ENCODE measurements at places on chromosomes 1 and 21. TPM values are rescaled to one million over a fixed set of nuclear protein-coding genes. Genes with fewer than 3 reads are reported as not detected.

NTMT2 gene
- polyA plus RNA-seq, result 1.6 TPM

PPIAL4G gene
- not detected for polyA plus RNA-seq

THEM5 gene
- 0.11 TPM for polyA plus RNA-seq

OR2G6 gene
- not detected for polyA plus RNA-seq

TDRD5 gene
- 0.07 TPM for polyA plus RNA-seq

MYOM3 gene
- polyA plus RNA-seq, result 258 TPM

TEX38 gene
- 0.14 TPM for polyA plus RNA-seq

SNIP1 gene
- polyA plus RNA-seq, result 4.5 TPM

MX2 gene
- 6.2 TPM for polyA plus RNA-seq

PRMT6 gene
- 5.0 TPM for polyA plus RNA-seq

TSPAN1 gene
- 1.3 TPM for polyA plus RNA-seq

GUCA2A gene
- not detected for polyA plus RNA-seq

HIVEP3 gene
- 6.5 TPM for polyA plus RNA-seq

KIF14 gene
- 0.02 TPM for polyA plus RNA-seq

B3GALT6 gene
- polyA plus RNA-seq, result 9.1 TPM

TNFRSF14 gene
- 27.6 TPM for polyA plus RNA-seq

REN gene
- polyA plus RNA-seq, result 1.0 TPM

PADI3 gene
- polyA plus RNA-seq, result not detected

TRAF3IP3 gene
- 0.63 TPM for polyA plus RNA-seq

ARID1A gene
- polyA plus RNA-seq, result 15.7 TPM

PRKAA2 gene
- polyA plus RNA-seq, result 19.8 TPM

PCP4 gene
- polyA plus RNA-seq, result 6.0 TPM

MCOLN3 gene
- 15.2 TPM for polyA plus RNA-seq

OSCP1 gene
- 6.7 TPM for polyA plus RNA-seq

PKP1 gene
- polyA plus RNA-seq, result 0.02 TPM

VWA5B1 gene
- 0.18 TPM for polyA plus RNA-seq

LRRN2 gene
- polyA plus RNA-seq, result 20.8 TPM

SDHB gene
- polyA plus RNA-seq, result 311 TPM

TGFBR3 gene
- polyA plus RNA-seq, result 14.5 TPM

SELE gene
- polyA plus RNA-seq, result 2.8 TPM

CR1L gene
- not detected for polyA plus RNA-seq

DIO1 gene
- polyA plus RNA-seq, result not detected

CYP4A22 gene
- polyA plus RNA-seq, result not detected

DNALI1 gene
- 7.7 TPM for polyA plus RNA-seq

CFHR5 gene
- not detected for polyA plus RNA-seq

DBT gene
- polyA plus RNA-seq, result 6.3 TPM

AMY1C gene
- not detected for polyA plus RNA-seq
